ENCODE measurements at places on chromosomes 13 and 19.

- DNase-seq, result no peak
Observed at GRCh38 chr19:30941591-30941990, 407.6 kb downstream of the TSHZ3 start.

- no peak for DNase-seq
Observed at GRCh38 chr19:32309711-32310390, 35.6 kb upstream of the ZNF507 start.

- no peak for DNase-seq
Observed at GRCh38 chr19:22609630-22610029, 24.5 kb upstream of the ZNF492 start.

- no peak for DNase-seq
Observed at GRCh38 chr13:75612354-75612753, 23.8 kb upstream of the LMO7 start.

DNA sequence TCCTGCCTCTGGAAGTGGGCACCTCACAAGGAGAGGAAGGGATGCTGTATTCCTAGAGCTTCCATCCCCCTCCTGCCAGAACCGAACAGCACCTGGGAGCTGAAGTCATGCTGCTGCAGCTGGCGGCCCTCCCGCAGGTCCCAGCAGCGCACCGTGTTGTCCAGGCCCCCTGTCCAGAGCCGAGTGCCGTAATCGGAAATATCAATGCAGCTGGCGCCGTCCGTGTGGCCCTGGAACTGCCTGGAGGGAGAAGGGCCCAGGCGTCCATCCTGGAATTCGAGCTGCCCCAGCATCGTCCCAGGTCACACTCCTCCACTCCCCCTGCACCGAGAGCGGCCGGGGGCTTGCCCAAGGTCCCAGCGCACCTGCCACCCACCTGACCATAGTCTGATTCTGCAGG lies 23.7 kb downstream of the TLE2 start:
- DNase-seq, result no peak

DNA sequence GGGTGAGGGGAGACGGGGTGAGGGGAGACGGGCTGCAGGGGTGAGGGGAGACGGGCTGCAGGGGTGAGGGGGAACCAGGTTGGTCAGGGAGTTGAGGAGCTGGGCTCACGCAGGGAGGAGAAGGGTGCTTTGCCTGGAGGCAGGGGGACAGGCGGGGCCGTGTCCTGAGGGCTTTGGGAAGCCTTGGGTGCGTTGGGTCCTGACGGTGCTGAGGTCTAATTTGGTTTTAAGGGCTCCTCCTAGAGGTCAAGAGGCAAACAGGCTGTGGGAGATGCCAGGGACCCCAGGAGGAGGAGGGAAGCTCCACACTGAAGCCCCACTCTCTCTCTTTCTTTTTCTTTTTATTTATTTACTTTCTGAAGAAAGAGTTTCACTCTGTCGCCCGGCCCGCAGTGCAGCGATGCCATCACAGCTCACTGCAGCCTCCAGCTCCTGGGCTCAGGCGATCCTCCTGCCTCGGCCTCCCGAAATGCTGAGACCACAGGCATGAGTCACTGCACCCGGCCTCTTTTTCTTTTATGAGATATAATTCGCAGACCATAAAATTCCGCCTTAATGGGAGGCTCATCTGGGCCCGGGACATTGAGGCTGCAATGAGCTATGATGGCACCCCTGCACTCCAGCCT lies 9.3 kb upstream of the MISP start:
- DNase-seq, result no peak

- no peak for DNase-seq
Observed at GRCh38 chr19:309206-309565, 18.0 kb upstream of the PLPP2 start.

GRCh38 chr13:57629821-57630235 lies 1.7 kb upstream of the PCDH17 start:
- DNase-seq, result no peak

GRCh38 chr13:23567906-23568460 lies 2.2 kb upstream of the TNFRSF19 start:
- peak; percentile 24 for DNase-seq

GRCh38 chr19:14183741-14184350 lies 22.1 kb downstream of the ADGRL1 start:
- DNase-seq, result no peak

DNA sequence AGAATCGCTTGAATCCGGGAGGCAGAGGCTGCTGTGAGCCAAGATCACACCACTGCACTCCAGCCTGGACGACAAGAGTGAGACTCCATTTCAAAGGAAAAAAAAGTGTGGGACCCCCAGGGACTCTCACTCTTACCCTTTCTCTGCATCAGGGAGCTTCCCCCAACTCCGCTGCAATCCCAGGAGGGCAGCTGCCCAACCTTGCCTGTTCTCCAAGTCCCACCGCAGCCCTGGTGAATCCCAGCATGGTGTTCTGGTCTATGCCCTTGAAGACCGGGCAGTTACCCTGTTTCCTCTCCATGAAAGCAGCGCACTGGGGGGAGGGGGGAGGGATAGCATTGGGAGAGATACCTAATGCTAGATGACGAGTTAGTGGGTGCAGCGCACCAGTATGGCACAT lies 35.7 kb upstream of the DPRX start:
- no peak for DNase-seq

DNA sequence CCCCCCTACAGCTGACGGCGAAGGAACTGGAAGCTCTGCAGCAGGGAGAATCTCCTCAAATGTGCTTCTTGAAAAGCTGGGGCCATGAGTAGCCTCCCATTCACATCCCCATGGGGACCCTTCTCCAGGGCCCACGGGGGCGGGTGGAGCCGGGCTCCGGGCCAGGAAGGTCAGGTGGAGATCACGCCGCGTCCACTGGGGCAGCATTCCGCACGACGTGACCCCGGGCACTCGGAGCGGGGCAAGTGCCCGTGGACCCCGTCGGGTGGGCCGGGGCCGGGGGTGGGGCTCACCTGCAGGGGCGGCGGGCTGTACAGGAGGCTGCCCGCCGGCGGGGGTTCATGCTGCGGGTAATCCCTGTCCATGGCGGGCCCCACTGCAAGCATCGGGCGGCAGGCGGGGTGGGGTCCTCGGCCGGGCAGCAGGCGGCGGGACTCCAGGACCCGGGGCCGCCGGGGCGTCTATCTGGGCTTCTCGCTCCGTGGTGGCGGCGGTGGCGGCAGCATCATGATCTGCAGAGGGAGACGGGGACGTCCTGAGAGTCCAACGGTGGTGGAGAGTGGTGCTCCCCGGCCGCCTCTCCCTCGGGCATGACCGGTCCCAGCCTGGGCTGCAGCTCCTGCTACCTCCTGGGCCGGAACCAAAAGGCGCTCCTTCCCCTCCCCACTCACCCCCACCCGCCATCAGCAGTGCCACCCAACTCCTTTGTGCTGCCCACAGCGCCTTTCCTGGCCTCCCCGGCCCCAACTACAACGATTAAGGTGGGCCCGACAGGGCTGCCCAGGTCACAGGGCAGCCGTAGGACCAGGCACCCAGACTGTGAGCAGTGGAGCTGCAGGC lies 20.0 kb downstream of the SBNO2 start:
- DNase-seq, result no peak

- DNase-seq, result no peak
Observed at GRCh38 chr19:45477713-45478453, 10.1 kb downstream of the FOSB start.

- DNase-seq, result peak; percentile 79
Observed at GRCh38 chr13:39616087-39616694, 13.2 kb upstream of the LHFPL6 start.

DNA sequence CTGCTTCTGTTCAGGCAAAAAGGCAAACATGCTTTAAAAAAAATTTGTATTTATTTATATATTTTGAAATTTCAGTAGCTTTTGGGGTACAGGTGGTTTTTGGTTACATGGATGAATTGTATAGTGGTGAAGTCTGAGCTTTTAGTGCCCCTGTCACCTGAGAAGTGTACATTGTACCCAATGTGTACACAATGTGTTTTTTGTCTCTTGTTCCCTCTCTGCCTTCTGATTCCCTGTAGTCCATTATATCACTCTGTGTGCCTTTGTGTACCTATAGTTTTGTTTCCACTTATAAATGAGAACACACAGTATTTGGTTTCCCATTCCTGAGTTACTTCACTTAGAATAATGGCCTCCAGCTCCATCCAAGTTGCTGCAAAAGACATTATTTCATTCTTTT lies 77.4 kb downstream of the PDS5B start:
- no peak for DNase-seq

- DNase-seq, result no peak
Observed at GRCh38 chr13:20940083-20940482, 37.5 kb upstream of the XPO4 start.

- DNase-seq, result no peak
Observed at GRCh38 chr19:33275933-33276619, 26.3 kb downstream of the CEBPA start.
